AG04450 (cell line): ENCODE measurements at places on chromosomes 13 and 19.
A peak's percentile ranks its signal among the peaks of the same experiment; 100 is the strongest.

- no peak for DNase-seq
Observed at GRCh38 chr13:66996503-66996902, 233.6 kb downstream of the PCDH9 start.

DNA sequence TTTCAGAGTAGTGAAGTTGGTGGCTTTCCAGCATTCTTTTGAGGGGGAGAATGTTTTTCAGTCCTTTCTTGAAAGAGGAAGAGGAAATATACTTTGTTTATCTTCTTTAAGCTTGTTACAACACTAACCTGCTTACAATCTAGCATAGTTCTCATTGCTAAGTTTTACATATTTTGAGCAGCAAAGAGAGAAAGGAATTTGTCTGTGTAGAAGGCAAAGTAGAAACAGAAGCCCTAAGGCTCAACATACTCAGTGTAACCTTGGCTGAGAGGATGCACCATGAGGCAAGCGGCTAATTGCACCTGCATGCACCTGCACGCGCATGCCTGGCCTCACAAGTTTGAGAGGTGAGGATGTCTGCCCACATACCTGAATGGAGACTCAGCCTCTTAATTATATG is 2.2 kb downstream of the FRY start:
- no peak for DNase-seq

DNA sequence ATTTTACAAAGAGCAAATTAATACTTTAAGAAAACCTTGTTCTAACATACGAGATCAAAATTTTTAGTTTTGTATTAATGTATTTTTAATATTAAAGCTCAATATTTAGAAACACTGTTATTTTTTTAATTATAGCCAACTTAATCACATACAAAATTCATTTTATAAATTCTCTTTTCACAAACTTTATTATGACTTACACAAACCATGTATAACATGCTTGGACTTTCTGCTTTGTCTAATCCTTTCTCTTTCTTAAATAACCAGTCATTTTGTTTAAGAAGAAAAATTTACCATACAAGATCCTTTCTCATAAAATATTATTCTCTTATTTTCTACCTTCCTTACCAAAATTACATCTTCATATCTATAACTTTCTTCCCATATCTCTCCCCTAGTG is 62.2 kb downstream of the CYSLTR2 start:
- DNase-seq = no peak

GRCh38 chr19:18660051-18660910 is 23.2 kb upstream of the CRTC1 start:
- no peak for DNase-seq

DNA sequence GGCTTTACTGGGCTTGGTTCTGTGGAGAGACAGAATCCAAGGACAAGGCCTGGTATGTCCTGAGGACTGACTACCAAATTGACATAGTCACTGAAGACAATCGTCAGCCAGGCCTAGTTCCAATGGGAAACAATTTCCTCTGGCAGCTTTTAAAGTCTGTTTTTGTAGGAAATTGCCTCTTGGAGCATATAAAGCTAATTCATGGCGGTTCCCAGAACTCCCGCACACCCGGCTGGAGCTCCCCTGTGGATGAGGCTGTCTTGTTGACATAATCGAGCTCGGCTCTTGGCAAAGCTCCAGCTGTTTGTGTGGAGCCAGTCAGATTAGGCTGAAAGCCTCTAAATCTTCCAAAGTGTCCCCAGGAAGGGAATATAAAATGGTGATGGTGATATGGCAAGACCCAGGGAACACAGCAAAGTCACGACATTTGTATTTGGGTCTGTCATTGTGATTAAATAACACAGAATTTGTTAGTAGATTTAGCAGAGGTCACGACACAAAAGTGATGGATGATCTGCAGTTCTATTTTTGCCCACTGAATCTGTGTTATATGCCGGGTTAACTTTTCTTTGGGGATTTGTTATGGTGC is 395.0 kb downstream of the PCDH9 start:
- peak; percentile 1 for DNase-seq

DNA sequence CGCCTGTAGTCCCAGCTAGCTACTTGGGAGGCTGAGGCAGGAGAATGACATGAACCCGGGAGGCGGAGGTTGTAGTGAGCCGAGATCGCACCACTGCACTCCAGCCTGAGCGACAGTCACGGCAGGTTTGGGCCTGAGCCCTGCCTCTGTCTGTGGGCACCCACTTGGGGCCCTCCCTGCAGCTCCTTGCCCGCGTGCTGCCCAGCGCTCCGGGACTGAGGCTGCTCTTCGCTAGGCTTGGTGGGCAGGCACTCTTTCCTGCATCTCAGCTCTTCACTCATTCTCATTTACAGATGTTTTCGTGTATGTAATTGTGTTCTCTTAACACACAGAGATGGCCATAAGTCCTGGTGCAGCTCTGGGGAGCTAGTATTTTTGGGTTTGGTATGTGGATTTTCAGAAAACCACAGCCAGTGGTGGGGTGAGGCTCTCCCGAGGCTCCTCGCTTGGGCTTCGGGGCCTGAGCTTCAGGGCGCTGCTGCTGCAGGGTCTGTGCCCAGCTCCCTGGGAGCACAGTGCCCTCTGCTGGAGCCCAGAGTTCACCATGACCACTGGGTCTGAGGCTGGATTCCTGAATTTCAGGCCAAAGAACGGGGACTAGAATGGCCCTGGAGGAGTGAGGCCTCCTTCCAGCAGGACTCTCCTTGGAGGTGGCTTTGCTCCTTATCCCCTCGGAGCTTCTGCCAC is 15.2 kb downstream of the UPF1 start:
- DNase-seq = peak; percentile 53

DNA sequence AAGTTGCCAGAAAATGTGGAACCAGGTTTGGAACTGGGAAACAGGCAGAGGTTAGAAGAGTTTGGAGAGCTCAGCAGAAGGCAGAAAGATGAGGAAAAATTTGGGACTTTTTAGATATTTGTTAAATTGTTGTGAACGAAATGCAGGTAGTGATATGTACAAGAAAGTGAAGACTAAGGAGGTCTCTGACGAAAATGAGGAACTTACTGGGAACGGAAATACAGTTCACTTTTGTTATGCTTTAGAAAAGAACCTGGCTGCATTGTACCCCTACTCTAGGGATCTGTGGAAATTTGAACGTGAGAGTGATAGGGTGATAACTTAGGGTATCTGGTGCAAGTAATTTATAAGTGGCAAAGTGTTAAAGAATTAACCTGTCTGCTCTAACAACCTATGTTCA is 632.4 kb downstream of the SLITRK5 start:
- no peak for DNase-seq

- no peak for DNase-seq
Observed at GRCh38 chr19:20318616-20319015, 151.6 kb downstream of the ZNF486 start.

GRCh38 chr13:95235199-95235756 is 66.0 kb downstream of the ABCC4 start:
- DNase-seq = no peak

DNA sequence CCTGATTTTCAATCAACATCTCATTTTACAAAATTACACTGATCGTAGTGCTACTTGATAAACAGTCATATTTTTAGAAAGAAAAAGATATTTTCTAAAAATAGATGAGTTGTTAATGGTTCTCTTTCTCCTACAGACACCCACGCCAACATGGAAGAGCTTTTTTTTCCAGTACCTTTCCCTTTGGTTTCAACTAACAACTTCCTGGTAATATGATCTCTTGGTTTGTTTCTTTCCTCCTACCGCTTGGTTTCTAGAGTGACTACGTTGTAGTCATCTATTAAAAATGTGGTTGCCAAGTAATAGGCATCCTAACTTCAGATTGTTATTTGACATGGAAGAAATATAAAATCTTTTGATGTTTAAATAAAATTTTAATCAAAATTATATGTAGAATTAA is 189.0 kb downstream of the LACC1 start:
- peak; percentile 39 for DNase-seq

DNA sequence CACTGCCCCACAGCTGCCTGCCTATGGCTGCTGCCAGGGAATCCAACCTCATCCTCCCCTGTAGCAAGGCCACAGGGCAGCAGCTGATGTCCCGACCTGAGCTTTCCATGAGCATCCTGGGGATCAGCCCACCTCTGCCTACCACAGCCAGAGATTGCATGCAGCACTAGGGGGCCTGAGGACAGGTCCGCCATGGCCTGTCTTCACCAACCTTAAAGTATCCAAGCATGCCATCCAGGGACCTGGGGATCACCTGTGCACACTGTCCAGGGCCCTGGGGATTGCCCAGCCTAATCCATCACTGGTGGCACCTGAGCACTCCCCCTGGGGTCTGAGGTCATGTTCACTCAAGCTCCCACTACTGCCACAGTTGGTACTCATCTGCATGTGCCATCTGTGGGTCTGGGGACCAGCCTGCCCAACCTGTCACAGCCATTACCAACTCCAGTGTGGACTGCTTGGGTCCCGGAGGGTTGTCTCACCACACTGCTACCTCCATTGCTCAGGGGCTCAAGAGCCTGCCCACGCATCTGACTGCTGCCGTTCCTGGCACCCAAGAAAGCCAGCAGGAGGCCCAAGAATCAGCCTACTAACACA is 53.0 kb downstream of the KCTD15 start:
- DNase-seq = no peak

GRCh38 chr13:103130681-103131210 is 64.5 kb upstream of the SLC10A2 start:
- DNase-seq = no peak

GRCh38 chr13:39370048-39370447 is 232.9 kb downstream of the LHFPL6 start:
- no peak for DNase-seq

GRCh38 chr13:75194717-75195462 is 287.1 kb downstream of the TBC1D4 start:
- no peak for DNase-seq

- DNase-seq = no peak
Observed at GRCh38 chr13:47548294-47548840, 452.7 kb downstream of the SUCLA2 start.

DNA sequence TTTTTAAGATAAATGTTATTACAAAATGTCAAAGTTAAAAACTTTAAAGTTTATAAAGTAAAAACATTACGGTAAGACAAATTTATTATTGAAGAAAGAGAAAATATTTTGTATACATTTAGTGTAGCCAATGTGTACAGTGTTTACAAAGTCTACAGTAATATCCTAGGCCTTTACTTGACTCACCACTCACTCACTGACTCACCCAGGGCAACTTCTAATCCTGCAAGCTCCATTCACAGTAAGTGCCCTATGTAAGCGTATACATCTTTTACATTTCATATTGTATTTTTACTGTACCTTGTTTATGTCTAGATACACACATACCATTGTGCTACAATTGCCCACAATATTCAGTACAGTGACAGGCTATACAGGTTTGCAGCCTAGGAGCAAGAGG is 448.2 kb downstream of the KCTD12 start:
- peak; percentile 44 for DNase-seq

DNA sequence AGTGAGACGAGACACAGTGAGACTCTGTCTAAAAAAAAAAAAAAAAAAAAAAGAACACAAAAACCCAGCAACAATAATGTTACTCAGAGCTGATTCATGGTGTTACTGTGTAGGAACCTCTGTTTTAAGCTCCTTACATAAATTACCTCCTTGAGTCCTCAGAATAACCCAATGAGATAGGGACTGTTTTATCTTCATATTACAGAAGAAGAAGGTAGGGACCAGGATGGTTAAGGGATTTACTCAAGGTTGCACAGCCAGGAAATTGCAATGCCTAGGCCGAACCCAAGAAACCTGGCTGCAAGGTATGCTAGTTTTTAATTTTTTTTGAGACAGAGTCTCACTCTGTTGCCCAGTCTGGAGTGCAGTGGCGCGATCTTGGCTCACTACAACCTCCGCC is 1.5 kb upstream of the DAND5 start:
- DNase-seq = no peak

DNA sequence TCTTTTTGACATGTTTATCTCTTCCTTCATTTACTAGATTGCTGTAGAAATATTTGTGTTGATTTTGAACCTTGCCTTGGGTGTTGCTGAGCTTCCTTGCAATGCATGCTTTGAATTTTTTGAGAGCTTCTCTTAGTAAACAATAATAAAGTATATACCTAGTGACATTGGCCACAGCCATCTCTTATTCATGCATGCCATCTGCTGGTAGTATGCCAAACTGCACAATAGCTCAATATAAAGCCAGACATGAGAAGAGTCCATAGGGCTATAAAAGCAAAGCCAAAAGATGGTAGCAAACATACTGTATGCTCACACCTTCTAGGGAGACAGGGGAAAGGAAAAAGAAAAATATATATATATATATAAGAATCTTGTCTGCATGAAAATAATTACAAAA is 18.9 kb upstream of the ZSCAN5A start:
- peak; percentile 18 for DNase-seq

DNA sequence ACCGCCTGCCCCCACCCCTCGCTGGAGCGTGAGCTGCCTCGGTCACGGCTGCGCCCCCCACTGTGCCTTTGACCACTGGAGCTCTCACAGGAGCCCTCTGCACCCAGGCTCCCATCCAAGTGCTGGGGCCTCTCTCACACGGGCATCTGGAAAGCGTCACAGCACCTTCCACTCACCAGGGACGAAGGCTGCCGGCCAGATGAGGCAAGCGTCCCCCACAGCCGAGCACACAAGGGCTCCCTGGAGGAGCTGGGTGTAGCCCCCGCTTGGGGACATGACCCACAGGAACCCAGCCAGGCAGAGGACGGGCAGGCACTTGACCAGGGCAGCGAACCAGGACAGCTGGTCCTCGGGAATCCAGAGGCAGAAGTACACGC is 560 bp downstream of the TMEM86B start:
- no peak for DNase-seq

- no peak for DNase-seq
Observed at GRCh38 chr13:77325371-77325980, 1.4 kb downstream of the MYCBP2 start.

DNA sequence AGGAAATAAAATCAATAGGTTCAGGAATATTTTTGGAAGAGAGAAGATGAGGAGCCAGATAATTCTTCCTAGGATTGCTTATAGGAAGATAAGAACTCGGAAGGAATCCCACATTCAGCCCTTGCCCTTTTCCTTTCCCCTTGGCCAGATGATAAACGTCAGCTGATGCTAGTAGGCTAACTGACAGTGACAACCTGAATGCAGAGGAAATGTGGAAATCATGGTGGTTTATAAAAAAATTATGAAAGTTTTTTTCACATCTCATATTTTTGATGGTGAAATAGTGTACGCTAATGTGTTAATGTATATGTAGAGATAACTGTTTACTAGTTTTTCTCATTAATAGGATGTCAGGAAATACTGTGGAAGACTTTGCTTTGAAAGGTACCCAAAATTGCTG is 56.9 kb downstream of the EDNRB start:
- no peak for DNase-seq

- DNase-seq = no peak
Observed at GRCh38 chr13:65940720-65941119, 1289.4 kb downstream of the PCDH9 start.

DNA sequence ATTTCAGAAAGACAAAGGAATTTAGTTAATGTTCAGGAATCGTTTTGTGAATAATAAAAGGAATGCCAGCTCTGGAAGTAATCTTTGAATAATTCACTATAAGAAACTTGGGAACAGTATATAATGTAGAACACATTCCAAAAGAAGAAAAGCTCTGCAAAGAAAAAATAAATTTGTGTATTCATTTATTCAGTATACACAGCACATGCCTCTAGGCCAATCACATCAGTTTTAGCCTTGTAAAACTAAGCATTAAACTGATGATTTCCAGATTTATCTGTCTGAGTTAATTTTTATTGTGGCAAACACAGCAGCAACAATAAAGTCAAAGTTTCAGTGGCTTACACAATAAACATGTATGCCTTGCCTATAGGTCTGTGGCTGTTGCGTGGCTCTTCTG is 5.7 kb upstream of the RXFP2 start:
- no peak for DNase-seq
